Cerebellum (tissue), 4 donors: ENCODE measurements at places on chromosomes 4 and X. TPM values are rescaled to one million over a fixed set of nuclear protein-coding genes. Genes with fewer than 3 reads are reported as not detected.

The YY2 gene
- 3.3 TPM for total RNA-seq

- DNase-seq: peak; percentile 5
These were observed 3.2 kb upstream of the PCDH19 start for GRCh38 chrX:100413229-100413628.

The GPRIN3 gene
- total RNA-seq: 36.8 TPM

GRCh38 chr4:2923668-2924173 lies 39.5 kb downstream of the NOP14 start:
- DNase-seq: no peak
